ENCODE measurements at places on chromosomes 5 and 9.

- DNase-seq, result no peak
Measured at GRCh38 chr5:96637196-96637595, 25.0 kb upstream of the CAST start.

GRCh38 chr5:139063664-139064054 is 134.5 kb downstream of the SIL1 start:
- no peak for DNase-seq

DNA sequence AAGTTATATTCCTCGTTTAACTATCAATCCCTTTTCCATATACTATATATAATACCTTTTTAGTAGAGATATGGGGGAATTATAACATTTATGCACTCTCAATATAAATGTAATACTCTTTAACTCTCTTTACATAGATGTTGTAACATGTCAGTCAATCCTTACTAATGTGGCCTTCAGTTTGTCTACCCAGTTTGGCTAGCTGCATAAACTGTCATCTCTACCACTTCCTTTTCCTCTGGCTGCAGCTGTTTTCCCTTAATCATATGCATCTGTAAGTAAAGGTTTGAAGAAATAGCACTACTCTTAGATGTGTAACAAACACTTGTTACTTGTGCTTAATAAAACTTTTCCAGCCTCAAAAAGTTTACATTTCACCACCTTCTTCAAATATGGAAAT is 13.4 kb downstream of the ABHD17B start:
- DNase-seq, result no peak

DNA sequence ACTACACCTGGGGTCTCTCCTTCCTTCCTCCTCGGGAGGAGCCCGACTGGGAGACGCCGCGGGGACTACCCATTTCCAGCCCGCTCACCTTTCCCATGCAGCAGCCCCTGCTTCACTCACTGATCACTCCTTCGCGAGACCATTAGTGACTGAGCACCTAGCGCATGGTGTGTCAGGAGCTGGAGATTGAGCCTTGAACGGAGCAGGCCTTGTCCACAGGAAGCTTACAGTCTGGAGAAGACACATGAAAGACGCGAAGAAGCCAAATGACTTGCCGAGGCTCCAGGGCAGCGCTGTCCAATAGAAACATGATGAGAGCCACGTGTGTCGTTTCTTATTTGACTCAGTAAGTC is 283 bp upstream of the CFAP90 start:
- no peak for DNase-seq

DNA sequence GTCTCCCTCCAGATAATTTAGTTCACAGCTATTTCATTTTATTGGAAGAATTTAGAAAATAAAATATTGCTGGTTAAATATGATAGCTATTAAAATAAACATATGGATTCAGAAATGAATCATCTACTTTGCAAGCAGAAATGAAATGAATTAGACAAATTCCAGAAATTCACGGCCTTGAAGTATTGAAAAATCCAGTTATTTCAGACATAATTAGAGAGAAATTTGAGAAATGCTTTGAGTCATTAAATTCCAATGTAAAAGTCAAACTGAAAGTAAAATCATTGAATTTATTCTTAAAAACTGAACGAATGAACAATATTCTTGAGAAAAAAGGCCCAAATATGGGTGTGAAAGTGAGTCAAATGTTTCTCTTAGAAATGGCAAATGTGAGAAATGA is 632.6 kb upstream of the EDIL3 start:
- no peak for DNase-seq

DNA sequence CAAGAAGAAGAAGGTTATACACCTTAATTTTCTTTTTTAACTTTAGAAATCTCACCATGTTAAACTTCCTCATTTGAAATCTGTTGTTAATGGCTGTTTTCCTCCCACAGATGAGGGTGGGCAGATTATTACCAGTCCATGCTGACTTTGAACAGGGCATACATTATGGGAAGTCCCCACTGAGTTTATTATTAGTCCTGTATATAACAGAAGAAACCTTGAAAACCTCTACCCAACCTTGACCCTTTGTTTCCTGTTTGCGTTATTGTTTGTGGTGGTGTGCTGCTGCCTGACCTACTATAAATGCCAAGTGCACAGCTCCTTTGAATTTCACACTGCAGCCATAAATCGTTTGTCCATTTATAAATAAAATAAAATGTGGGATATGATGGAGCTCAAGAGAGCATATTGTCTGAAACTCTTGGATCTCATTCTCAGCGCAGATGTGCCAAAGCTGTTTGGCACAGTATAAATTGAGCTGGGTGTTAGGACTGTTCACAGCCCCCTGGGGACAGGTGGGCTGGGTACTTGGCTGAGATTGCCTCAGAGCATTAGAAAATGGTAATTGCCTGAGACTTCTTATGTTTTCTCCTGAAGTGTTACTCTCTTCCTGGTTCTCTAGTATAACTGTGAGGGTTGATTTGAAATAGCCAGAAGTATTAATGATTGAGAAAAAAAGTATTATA is 139.6 kb downstream of the SPATA31D1 start:
- DNase-seq, result no peak

DNA sequence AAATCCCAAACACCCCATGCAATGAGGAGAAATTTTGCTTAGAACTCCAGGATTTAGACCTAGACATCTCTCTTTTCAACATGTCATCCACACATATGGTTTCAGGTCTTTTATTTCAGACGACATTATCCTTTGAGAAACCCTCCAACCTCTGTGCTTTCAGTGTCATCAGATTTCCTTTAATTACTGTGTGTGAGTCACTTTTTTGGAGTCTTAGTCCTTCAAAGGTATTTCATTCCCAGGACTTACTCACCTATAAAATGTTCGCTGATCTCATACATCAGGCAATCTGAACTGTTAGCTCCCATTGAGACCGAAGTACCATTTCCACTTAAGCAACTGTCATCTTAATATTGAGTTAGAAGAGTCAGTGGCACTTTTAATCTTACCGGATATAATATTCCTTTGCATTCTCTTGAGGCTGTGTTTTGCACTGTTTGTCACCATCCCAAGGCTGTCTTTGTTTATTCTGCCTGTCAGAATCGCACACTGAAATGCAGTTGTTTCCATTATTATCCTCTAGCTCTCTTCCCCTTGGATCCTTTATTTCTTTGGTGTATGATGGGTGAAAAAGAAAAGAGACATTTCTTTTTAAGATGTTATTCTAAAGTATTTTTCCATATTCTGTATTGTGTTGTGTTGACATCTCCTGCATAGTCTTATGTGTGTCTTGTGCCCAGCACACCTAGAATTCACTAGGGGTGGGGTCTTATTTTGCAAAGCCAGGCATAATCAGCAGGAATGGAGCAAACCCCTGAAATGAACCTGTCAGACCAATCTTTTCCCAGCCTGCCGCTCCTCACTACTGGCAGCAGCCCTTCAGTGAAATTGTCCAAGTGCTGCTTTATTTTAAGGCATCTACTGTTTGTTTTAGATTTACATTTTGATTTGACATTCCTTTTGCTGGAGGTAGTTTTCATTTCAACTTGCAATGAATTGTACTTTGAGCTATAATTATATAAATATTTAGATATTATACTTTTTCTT is 155.4 kb downstream of the PAM start:
- no peak for DNase-seq

DNA sequence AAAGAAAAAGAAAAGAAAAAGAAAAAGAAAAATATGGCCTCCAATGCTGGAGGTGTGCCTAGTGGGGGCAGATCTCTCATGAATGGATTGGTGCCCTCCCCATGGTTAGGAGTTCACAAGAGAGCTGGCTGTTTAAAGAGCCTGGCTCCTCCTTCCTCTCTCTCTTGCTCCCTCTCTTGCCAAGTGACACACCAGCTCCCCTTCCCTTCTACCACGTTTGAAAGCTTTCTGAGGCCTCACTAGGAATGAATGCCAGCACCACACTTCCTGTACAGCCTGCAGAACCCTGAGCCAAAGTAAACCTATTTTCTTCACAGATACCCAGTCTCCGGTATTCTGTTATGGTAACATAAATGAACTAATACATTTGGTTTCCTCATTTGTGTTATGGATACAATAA is 14.4 kb upstream of the GALNT10 start:
- DNase-seq, result no peak

DNA sequence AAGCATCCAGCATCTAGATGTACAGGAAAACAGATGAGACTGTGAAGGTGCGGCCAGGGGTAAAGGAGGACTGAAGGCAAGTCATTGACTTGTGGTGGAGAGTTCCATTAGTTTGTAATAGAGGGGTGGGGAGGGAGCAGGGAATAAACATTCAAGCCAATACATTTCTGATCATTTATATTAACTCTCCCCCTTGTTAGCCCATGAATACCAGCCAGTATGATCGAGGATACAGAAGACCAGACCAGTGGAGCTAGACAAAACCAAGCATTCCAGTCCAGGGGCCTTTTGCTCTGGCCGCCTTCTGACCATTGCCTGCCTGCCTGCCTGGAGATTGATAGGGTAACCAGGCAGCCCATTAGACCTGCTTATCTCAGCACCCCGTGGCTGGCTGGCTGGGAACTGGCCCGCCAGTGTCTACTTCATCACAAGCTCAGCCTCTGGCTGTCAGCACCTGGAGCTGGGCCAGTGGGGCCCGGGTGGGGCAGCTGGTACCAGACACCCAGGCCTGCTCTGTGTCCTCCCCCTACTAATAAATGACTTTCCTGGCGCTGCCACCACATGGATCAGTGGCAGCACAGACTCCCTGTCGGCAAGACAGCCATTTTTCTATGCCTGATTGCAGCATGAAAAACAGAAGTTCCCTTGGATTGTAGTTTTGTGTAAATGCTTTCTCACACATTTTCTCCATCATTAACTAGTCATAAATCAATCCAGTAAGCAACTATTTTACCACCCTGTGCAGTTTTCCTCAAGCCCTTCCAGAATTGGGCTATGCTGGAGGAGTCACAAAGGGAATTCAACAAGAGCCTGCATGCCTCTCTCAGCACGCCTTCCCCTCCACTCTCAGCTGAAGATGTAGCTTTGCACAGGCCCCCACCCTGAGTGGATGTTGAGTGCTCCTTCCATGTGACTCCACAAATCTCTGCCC is 181.3 kb downstream of the SNCAIP start:
- no peak for DNase-seq

DNA sequence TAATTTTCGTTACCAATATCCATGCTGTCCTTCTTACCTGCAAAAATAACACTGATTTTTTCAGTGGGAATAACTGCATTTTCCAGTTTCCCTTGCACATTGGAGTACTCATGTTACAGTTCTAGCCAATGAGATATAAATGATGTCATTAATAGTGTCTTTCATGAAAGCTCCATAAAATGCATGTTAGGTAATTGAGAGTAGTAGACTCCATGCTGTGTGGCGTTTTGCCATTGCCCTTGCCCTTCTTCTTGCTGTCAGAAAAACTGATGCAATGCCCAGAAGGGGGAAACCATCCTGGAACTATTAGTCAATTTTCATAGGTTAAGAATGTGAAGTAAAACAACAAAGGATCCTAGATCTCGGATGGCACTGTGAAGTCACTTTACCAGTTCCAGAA is 1765.3 kb downstream of the EFNA5 start:
- DNase-seq, result no peak

- DNase-seq, result peak; percentile 93
Measured at GRCh38 chr5:172714491-172715420, 56.2 kb downstream of the DUSP1 start.

DNA sequence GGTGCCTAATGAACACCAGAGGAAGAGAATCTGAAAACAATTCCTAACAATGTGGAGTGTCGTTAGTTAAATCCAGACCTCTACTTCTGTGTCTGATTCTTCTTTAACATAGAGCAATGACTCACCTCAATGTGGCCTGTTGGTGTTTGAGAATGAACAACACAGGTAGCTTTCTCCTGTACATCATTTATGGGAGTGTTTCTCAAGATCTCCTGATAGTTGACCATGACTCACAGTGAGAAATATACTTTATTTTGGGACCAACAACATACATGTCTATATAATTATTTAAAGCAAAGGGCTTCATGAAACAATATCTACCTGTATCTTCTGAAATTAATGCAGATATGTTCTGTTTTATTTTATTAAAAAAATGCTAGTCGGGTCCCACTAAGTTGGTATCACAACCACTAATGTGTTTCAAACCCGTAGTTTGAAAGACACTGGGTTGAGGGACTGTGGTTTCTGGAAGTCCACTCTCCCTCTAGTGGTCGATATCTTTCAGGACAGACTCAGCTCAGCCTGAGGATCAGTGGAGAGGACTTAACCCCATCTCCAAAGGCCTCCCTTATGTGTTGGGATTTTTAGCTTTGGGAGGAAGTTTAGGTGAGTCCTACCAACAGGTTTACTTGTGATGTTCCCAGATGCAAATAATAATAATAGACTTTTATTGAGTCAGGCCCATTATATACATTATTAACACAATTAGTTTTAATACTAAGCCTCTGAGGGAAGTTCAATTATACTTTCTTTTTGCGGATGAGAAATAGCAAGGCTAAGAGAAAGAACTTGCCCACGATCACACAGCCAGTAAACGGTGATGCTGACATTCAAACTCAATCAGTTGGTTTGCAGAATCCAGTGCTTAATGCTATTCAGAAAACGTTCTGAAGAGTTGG is 70.0 kb upstream of the KLF9 start:
- DNase-seq, result no peak

DNA sequence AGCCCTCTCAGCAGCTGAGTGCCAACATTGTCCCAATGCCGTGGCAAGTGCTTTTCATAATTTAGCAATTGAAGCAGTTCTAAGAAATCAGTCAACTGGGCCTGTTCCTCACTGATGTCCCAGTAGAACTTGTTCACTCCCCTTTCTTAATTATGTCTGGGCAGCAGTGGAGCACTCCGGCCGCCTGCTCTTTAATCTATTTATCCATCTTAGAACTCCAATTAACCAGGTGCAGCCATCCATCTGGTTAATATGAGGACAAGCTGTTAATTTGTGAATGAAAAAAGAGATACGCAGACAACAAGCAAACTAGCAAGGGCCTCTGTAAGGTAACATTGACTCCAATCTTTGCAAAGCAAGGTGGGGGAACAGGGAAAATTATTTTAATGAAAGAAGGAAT is 39.4 kb downstream of the MAT2B start:
- DNase-seq, result no peak

DNA sequence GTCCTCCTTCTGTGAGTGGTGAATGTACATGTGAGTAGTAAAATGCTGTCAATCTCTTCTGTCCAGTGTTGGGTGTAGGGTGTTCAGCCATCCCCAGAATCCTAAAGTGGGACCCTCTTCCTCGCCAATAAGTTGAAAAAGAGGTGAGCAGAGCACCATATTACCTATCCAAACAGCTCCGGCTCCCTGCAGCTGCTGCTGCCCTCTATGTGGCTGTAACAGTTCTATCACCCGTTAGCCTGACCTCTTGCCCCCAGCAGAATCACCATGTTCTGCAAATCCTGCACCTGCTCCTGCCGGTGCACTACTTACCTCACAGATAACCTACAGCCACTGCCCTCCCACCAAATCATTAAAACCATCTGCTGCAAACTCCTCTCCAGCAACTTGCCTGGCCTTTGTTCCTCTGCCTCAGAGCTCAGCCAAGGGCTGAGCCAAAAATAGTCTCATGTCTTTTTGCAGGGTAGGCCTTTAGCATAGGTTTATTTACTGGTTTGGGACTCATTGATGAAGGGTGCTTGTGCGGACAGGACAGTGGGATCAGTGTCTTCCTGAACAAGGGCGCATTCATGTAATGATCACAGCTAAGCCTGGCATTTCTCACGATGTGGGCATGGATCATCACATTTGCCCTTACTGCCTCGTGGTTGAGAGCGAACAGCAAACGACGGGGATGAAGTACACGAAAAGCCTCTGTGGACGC is 49.6 kb upstream of the CCL21 start:
- DNase-seq, result no peak

Measured in RWPE2 (cell line).